ENCODE measurements at places on chromosomes 7 and 10.

GRCh38 chr7:55066524-55066923 is 47.7 kb downstream of the EGFR start:
- no peak overlapping the region for H3K27ac ChIP-seq
- H3K4me3 ChIP-seq, result no peak overlapping the region
- H3K36me3 ChIP-seq, result no peaks in the 10 kb centered on the region
- H3K27me3 ChIP-seq, result peaks cover 73% of the 10 kb centered on the region

DNA sequence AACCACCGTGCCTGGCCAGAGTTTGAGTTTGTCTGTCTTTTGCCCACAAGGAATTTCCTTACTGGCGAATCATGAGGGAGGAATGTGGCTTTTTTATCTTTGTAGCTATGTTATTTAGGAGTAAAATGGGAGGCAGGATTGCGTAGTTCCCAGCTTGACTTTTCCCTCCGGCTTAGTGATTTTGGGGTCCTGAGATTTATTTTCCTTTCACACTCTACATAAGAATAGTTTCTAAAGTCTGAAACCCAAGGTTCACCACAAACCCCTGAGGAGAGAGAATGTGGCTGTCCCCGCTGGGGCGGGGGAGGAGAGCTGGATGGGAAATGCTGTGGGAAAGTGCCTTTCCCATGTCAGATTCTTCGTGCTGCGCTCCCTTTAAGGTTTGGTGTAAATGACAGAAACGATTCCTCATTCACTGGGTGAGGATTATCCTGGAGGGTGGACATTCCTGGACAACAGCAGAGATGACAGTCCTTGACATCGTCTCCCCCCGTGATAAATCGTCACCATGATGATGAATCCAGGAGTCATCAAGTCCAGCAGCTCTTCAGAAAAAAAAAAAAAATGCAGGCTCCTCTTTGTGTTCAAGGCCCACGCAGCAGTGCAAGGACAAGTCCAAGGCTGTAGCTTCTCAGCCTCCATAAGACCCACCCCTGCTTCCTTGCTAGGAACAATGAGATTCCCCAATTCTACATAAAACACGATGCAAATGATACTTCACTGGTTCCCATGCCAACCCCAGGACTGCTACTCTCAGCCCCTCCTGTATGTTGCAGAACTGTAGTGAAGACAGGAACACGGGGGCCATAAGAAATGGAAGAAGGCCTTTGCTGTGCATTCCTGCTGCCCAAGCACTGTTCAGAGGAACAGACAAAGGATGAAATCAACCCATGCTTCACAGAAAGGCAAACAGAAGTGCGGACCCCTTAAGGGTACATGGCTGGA is 233.1 kb downstream of the CCDC3 start:
- H3K27me3 ChIP-seq, result no peaks in the 10 kb centered on the region
- H3K36me3 ChIP-seq, result peaks cover 9% of the 10 kb centered on the region
- DNase-seq, result no peak
- H3K27ac ChIP-seq, result no peak overlapping the region
- peaks cover 10% of the 10 kb centered on the region for H3K4me1 ChIP-seq

DNA sequence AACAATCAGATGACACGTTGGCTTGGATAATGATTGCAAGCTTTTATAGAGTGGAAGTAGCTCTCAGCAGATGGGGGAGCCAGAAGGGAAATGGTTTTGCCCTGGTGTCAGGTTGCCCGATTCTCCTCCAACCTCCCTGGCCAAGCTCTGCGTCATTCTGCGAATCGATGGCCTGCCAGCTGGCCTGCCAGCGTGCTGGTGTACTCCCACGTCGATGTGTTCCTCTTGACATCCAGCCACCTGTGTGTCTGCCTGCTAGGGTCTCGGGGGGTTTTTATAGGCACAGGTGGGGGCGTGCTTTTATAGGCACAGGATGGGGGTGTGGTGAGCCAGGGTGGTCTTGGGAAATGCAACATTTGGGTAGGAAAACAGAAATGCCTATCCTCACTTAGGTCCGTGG is 4.6 kb downstream of the NET1 start:
- H3K4me1 ChIP-seq, result no peaks in the 10 kb centered on the region
- H3K27ac ChIP-seq, result no peak overlapping the region
- no peaks in the 10 kb centered on the region for H3K27me3 ChIP-seq

- DNase-seq, result no peak
- no peaks in the 10 kb centered on the region for H3K27me3 ChIP-seq
- no peak overlapping the region for H3K4me3 ChIP-seq
- no peak overlapping the region for H3K27ac ChIP-seq
- H3K36me3 ChIP-seq, result peaks cover 8% of the 10 kb centered on the region
Measured at GRCh38 chr10:35079763-35080162, 10.4 kb downstream of the CUL2 start.

DNA sequence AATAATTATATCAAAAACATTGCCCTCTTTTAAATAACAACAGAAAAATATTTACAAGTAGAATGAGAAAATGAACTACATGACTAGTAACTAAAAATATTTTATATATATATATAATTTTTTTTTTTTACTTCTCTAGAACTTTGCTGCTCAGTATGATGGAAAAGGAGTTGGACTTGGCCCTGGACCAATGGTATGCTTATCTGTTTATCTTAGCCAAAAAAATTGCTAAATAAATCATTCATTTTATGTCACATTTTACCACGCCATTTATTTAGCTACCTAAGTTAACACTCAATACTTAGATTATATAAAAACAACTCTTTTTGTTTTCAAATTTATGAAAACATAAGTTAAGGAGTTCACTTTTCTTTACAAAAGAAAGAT is 6.7 kb downstream of the COL1A2 start:
- DNase-seq, result no peak
- H3K4me3 ChIP-seq, result no peak overlapping the region
- H3K4me1 ChIP-seq, result no peaks in the 10 kb centered on the region
- H3K27me3 ChIP-seq, result peaks cover 54% of the 10 kb centered on the region
- no peak overlapping the region for H3K27ac ChIP-seq

DNA sequence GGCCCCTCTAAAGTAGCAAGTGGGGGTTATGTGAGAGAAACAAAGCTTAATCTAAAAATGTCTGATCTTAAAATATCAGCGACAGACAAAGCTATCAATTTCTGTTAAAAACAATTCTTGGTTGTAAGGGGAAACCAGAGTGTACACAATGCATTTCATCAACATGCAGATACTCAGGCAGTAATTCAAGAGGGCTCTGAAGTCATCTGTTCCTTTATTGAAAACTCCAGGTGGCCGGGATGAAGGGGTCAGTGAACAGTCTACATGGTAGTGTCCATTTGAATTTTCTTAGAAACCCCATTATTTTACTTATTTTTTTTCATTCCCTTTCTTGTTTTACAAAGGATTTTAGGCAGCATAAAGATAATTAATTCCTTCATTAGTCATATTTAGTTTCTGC is 36.7 kb upstream of the BTBD16 start:
- H3K4me3 ChIP-seq, result no peak overlapping the region
- H3K27me3 ChIP-seq, result peaks cover 56% of the 10 kb centered on the region
- no peak for DNase-seq
- H3K4me1 ChIP-seq, result no peaks in the 10 kb centered on the region
- H3K27ac ChIP-seq, result no peak overlapping the region

DNA sequence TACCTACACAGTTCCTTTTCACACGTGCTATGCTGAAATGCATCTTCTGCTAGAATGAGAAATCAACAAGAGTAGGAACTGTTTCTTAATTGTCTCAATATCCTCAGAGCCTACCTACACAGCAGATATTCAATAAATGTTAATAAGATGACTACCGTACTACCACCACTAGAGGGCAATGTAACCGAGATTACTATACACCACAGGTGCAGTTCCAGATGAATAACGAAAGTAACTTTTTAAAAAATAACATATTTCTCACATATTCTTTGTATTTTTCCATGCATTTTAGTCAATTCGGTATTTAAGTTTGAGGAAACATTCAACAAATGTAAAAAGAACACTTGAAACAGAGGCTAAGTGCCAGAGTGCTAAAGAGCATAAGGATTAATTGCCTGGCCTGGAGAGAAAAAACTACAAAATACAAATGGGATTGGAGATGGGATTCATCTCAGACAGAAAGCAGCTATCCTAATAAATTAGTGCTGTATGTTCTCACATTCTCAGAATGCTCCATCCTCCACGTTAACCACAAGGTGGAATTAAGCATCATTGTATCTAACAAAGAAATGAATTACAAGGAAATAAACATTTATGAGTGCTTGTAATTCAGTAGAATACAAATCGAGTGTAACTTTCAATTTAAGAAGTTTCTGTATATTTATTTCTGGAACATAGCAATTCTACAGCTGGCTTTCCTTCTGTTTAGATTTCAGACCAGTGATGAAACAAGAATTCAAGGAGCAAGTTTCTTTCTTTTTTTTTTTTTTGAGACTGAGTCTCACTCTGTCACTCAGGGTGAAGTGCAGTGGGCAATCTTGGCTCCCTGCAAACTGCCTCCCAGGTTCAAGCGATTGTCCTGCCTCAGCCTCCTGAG is 20.3 kb upstream of the HECTD2 start:
- H3K27ac ChIP-seq, result no peak overlapping the region
- no peaks in the 10 kb centered on the region for H3K36me3 ChIP-seq
- no peak overlapping the region for H3K4me3 ChIP-seq
- peaks cover 50% of the 10 kb centered on the region for H3K27me3 ChIP-seq

GRCh38 chr7:117041007-117041406 is 87.7 kb downstream of the ST7 start:
- H3K27ac ChIP-seq, result no peak overlapping the region
- no peaks in the 10 kb centered on the region for H3K36me3 ChIP-seq
- H3K27me3 ChIP-seq, result no peaks in the 10 kb centered on the region
- peaks cover under 1% of the 10 kb centered on the region for H3K4me1 ChIP-seq

GRCh38 chr10:47259466-47259865 is 40.5 kb upstream of the GDF10 start:
- DNase-seq, result no peak
- H3K27me3 ChIP-seq, result no peaks in the 10 kb centered on the region
- no peak overlapping the region for H3K4me3 ChIP-seq
- H3K27ac ChIP-seq, result no peak overlapping the region
- peaks cover 1% of the 10 kb centered on the region for H3K36me3 ChIP-seq

GRCh38 chr10:36042135-36042534 is 400.0 kb upstream of the FZD8 start:
- H3K4me1 ChIP-seq, result no peaks in the 10 kb centered on the region
- no peaks in the 10 kb centered on the region for H3K36me3 ChIP-seq
- no peak overlapping the region for H3K27ac ChIP-seq

- no peaks in the 10 kb centered on the region for H3K4me1 ChIP-seq
- H3K4me3 ChIP-seq, result no peak overlapping the region
- H3K27ac ChIP-seq, result no peak overlapping the region
- no peaks in the 10 kb centered on the region for H3K27me3 ChIP-seq
- no peaks in the 10 kb centered on the region for H3K36me3 ChIP-seq
Measured at GRCh38 chr10:61793760-61794703, 107.5 kb upstream of the ARID5B start.

DNA sequence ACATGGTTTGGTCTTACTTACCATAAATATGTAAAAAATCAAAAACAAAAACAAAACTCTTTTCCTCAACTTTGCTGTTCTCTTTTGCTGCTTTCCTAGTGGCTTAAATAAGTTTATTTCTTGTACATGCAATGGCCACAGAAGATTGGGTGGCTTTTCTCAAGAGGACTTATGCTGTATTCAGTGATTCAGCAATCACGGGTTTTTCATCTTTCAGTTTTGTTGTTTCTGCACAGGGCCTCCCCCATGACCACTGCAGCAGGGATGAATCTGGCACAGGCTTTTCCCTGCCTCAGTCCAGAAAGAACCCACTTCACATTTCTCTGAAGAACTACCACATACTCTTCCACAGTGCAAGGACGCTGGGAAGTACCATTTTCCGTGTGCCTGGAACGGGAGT is 355.0 kb downstream of the RNLS start:
- no peaks in the 10 kb centered on the region for H3K36me3 ChIP-seq
- no peaks in the 10 kb centered on the region for H3K27me3 ChIP-seq
- H3K27ac ChIP-seq, result no peak overlapping the region
- no peaks in the 10 kb centered on the region for H3K4me1 ChIP-seq
- no peak overlapping the region for H3K4me3 ChIP-seq
- DNase-seq, result no peak

GRCh38 chr7:141354251-141354650 is 197.0 kb upstream of the AGK start:
- H3K27me3 ChIP-seq, result peaks cover 37% of the 10 kb centered on the region
- H3K36me3 ChIP-seq, result peaks cover 1% of the 10 kb centered on the region
- no peaks in the 10 kb centered on the region for H3K4me1 ChIP-seq
- DNase-seq, result no peak
- peak overlapping the region; percentile 6 for H3K27ac ChIP-seq

GRCh38 chr7:155874411-155874810 is 62.1 kb upstream of the SHH start:
- H3K27ac ChIP-seq, result no peak overlapping the region
- DNase-seq, result no peak
- H3K27me3 ChIP-seq, result peaks cover 40% of the 10 kb centered on the region
- no peaks in the 10 kb centered on the region for H3K36me3 ChIP-seq
- no peak overlapping the region for H3K4me3 ChIP-seq
- no peaks in the 10 kb centered on the region for H3K4me1 ChIP-seq

DNA sequence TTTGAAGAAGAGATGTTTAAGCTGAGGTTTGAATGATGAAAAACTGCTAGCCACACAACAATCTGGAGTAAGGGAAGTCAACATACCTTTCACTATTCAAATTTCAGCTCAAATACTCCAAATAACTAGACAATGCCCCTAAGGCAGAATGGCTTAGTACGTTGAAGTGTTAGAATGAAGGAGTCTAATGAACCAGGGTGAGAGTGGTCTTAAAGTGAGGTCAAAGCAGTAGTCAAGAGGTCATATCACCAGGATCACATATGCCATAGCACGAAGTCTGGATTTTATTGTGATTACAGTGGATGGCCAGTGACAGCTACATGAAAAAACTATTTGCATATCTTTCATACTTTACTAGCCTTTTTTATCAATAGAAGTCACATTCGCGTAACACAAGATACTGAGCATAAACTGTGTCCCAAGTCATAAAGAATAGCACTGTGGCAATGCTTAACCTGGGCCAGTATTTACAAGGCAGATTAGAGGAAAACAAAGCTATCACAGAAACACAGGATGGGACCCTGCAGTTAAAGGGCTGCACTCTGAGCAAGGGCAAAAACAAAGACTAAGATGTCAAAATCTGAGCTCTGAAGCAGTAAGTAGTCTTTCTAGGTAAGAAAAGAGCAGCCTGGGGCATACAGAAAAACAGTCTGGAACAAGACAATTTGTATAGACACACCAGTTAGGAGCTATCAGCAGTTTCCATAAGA is 61.5 kb downstream of the HYCC1 start:
- no peaks in the 10 kb centered on the region for H3K27me3 ChIP-seq
- no peak overlapping the region for H3K4me3 ChIP-seq
